ENCODE measurements at places on chromosomes 5 and 9.
A peak's percentile ranks its signal among the peaks of the same experiment; 100 is the strongest.

- no peak for DNase-seq
These were observed 29.8 kb upstream of the SEC16A start for GRCh38 chr9:136512651-136513071.

DNA sequence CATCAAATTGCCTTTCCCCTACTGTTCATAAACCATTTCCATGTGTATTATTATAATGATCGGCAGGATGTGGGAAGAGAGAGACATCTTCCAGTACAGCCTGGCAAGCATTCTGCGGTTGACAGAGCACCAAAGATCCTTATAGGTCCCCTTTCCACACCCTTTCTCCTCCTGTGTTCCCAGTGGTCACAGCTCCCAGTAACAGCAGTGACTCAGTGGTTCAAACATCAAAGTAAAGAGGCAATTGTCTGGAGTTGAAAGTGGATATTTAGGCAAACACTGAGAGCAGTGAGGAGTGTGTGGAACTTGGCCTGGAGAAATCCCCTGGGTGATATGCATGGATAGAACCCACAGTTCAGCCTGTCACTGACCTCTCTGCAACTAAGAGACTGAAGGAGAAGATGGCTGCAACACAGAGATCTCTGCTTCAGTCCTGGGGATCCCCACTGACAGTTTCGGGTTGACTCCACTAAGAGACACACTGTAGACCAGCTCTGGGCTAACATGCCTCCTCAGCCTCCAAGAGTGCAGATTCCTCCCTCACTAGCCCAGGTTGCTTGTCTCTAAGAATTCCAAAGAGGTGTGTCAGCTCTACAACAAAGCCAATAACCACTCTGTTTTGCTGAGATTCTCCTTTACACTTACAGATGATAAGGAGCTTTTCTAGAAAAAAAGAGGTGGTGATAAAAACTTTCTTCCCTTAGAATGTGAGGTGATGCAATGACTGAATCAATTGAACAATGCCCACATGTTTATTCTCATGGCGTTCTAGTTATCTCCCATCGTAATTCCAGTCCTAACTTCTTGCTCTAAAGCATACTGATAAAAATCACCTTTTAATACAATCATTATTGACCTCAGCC is 94.4 kb upstream of the IL6ST start:
- DNase-seq: no peak

GRCh38 chr5:141691286-141691866 is 9.3 kb upstream of the ARAP3 start:
- DNase-seq: no peak

GRCh38 chr5:53128481-53128880 is 18.9 kb upstream of the MOCS2 start:
- no peak for DNase-seq

DNA sequence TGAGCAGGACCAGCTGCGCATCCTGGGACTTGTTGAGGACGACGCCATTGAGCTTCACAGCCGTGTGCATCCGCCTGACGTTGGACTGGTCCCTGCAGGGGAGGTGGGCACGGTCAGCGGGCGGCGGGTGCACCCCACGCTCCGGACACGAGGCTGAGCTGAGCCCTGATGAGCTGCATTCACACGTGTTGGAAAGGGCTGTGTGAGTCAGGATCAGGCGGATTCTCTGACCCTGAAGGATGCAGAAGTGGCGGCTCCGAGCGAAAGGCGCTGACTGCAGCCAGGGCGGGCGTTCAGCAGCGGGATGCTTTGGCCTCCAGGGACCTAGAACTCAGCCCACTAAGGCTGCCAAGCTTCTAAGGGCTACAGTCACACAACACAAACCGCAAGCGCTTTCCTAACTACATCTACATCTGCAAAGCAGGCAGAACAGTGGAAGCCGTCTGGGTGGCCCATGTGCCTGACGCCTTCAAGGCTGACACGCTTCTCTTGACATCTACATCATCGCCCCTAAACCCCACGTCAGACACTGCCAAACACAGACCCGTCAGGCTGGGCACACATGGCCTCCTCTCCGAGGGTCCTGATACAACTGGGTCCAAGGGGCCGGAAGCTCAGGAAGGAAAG is 44.9 kb downstream of the NKD2 start:
- no peak for DNase-seq

GRCh38 chr5:39255406-39255805 is 36.0 kb upstream of the FYB1 start:
- no peak for DNase-seq

DNA sequence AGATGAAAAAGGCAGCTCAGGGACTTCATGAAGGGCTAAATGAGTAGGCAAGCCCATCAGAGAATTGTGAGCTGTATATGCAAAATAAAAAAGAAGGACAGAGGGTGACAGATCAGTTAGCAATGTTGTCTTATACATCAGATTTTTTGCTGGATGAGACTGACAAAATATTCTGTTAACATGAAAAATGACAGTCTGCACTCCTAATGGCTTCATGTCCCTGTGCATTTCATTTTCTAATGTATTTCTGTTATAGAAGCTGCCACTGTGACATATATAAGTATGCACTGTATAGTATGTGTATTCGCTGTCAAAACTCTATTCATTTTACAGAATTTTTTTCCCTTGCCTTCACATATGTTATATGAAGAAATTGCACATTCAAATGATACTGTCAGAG is 559.5 kb downstream of the DMRTA1 start:
- DNase-seq: no peak

DNA sequence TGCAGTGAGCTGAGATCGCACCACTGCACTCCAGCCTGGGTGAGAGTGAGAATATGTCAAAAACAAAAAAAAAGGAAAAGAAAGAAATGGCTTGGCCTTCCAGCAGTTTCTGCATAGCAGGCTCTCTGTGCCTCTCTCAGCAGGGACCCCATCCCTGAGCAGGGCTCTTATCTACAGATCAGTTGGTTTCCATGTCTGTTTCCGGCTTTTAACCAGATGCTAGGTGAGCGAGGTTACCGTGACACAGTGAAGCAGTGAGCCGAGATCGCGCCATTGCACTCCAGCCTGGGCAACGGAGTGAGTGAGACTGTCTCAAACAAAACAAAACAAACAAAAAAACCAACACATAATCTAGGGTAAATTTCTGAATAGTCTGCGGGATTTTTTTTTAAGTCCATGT is 51.4 kb downstream of the COL5A1 start:
- no peak for DNase-seq

- no peak for DNase-seq
These were observed 484.1 kb upstream of the SEMA6A start for GRCh38 chr5:117058740-117059139.

DNA sequence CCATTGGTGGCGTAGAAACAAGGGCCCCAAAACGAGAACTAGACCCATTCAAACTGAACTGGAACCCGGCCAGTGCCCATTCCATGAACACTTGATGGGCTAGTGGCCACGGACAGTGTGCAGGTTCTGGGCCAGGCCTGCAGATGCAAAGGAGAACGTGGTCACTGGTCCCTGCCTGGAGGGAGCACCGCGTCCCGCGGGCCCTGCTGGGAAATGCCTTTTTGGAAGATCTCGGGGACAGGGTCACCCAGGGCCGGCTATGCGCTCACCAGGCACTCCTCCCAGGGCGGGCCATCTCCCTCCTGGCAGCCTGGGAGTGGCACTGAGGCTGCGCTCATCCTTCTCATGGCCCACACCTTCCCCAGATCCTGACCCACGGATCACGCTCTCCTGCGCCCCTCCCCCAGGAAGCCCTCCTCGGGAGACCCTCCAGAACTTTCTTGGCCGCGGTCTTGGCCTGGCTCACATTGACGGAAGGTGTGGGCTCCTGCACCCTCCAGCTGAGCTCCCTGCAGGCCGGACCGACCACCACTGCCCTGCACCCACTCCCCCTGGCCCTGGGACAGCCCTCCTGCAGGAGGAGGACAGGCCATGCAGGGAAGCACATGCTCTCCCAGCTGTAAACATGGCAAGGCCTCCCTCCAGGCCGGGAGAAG is 2.8 kb upstream of the DIPK1B start:
- no peak for DNase-seq

- DNase-seq: no peak
These were observed 996.6 kb downstream of the TLE1 start for GRCh38 chr9:80692751-80693150.

- no peak for DNase-seq
These were observed 46.1 kb upstream of the RIC1 start for GRCh38 chr9:5582835-5583195.

DNA sequence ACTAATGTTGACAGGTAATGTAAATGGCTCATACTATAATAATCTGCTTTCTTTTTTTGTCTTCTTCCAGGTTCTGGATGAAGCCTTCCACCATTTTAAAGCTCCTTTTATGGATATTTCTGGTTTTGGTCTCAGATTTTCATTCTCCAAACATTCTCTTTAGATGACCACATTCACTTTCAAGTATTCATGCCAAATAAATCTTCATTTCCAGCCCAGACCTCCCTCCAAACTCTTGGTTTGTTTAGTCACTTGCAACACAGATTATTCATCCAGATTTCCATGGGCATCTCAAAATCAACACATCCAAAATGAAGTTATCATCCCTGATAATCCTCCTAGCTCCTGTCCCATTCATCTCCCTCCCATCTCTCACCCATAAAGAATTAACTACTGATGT is 40.3 kb upstream of the SVEP1 start:
- no peak for DNase-seq

DNA sequence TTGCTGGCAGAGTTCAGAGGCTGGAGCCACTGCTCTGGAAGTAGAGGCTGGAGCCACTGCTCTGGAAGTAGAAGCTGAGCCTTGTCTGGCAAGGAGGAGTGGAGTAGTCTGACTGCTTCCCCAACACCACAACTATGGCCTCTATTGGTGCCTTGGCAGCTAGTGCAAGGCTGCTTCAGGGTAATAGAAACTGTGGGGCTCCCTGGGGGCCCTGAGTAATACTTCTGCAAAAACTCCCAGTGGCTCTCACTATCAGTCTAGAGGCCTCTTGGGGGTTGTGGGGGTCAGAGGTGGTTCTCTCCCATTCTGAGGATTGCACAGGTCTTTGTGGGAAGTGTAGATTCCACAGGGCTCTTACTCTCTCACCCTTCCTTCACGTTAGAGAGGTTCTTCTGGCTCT is 629.0 kb upstream of the PTPRD start:
- DNase-seq: no peak

DNA sequence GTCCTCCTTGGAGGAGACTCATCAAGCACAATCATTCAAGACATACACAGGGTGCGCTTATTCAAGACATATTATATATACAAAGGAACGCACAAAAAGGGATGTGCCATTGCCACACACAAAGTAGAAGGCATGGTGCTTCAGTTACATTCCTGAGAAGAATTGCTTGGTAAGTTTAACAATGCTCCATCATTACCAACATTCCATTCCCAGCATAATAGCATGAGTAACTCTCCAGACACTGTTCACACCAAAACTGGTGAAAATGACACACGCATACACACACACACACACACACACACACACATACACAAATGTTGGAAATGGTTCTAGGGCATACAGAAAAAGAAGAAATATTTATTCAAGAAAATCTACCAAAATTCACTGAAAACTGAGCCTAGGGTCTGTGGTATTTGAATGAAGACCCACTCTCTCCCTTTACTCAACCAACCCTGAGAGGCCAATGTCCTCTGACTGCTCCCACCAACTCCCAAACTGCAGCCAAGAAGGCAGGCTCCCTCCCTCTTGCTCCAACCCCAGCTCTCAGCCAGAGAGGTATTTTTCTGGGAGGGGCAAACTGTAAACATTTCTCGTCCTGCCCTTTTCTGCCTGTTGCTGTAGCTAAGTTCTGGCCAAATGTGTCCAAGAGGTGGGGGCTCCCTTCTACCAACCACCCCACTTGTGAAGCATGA is 19.9 kb downstream of the UGT3A1 start:
- DNase-seq: no peak

DNA sequence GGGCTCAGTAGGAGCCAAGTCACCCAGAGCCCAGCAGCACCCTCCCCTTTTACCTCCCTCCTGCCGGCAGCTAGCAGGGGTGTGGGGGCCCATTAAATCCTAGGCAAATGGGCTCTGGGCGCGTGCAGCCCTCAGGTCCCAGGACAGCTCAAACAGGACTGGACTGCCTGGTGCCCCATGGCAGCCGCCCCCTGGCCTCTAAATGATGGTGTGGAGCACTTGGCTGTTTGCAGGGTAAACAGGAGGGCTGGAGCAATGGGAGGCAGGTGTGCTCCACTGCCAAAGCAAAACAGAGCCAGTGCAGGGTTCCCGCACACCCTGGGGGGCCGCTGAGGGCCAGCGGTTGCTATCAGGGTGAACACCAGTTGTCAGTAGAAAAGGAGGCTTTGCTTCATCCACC is 55.9 kb upstream of the C5orf58 start:
- no peak for DNase-seq

GRCh38 chr5:53779541-53779981 is 219.1 kb downstream of the NDUFS4 start:
- no peak for DNase-seq

GRCh38 chr9:76358628-76359280 is 35.5 kb downstream of the RFK start:
- DNase-seq: no peak

- peak; percentile 27 for DNase-seq
These were observed 29.5 kb upstream of the LHFPL2 start for GRCh38 chr5:78677777-78678668.

GRCh38 chr9:133774799-133775198 is 36.6 kb upstream of the SARDH start:
- DNase-seq: no peak

- DNase-seq: no peak
These were observed 164.4 kb downstream of the SMARCA2 start for GRCh38 chr9:2179567-2179966.

DNA sequence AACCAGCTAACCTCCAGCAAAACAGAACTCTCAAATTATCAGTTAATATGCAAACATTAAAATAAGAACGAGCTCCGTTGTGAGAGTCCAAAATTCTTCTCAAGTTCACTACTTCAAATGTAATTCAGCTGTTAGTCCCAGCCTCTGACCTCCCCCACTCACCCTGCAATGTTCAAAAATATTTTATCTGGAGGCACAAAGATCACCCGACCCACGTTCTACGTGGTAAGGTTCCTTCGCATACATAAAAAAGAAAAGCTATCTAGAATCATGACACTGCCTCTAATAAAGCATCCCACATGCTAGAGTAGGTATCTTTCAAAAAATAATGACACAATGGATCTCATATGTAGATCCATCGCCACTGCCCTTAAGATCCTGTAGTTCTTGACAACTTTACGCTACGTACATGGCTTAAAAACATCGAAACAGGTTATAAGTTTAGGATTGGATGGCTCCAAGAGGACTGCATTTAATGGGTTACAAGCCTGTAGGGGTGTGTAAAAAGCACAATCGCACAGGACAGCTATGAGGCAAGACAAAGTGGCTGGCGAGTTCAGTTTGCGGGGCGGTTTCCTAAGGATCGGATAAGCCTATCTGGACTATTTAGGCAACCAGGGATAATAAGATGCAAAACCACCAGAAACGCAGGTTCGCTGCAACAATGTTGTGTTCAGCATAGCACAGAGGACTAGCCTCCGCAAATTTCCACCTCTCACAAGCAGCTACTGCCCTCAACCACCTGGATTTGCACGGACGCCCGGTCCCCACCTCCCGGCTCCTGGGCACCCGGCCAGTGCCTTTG is 969 bp downstream of the CLK4 start:
- DNase-seq: no peak
